ENCODE measurements at places on chromosomes 12 and 14.

- peak; percentile 14 for DNase-seq
These were observed 13.8 kb downstream of the DERA start for GRCh38 chr12:15924956-15925355.

DNA sequence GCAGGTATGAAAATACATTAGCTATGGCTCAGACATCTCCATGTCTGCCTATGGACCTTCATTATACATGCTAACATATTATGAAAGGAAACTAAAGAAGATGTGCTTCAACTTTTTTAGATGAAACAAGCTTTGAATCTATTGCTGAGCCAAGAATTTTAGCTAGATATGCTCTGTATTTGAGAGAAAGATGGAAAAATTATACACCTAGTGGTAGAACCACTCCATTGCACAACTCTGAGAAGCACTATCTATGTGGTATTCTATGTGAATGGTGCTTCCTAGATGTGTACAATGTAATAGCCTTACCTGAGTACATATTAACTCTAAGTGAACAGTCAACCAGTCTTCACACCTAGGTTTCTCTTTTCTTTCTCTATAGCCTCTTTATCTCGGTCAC lies 17.3 kb downstream of the EPYC start:
- no peak for DNase-seq

- no peak for DNase-seq
These were observed 849 bp downstream of the KRT5 start for GRCh38 chr12:52519387-52519703.

DNA sequence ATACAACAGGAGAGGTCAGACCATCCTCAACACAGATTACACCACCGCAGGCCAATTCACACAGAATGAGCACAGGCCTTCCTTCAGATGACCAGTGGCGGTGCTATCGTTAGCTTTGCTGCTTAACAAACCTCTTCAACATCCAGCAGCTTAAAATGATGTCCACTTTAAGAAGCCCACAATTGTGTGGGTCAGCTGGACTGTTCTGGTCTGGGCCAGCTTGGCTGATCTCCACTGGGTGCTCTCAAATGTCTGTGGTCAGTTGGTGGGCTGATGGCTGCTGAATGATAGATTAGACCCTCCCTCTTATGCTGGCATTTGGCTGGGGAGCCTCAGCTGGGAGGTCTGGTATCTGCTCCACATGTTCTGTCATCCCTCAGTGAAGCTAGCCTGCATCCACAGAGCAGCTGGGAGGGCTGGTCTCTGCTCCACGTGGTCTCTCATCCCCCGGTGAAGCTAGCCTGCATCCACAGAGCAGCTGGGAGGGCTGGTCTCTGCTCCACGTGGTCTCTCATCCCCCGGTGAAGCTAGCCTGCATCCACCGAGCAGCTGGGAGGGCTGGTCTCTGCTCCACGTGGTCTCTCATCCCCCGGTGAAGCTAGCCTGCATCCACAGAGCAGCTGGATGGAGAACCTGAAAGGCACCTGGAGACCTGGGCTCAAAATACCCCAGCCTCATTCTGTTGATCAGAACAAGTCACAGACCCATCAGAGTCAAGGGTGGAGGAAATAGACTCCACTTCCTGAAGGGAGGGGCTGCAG lies 203.6 kb upstream of the DIO3 start:
- no peak for DNase-seq

- no peak for DNase-seq
These were observed 12.7 kb upstream of the HDAC7 start for GRCh38 chr12:47832263-47832933.

- peak; percentile 57 for DNase-seq
These were observed 124.9 kb downstream of the DERA start for GRCh38 chr12:16036073-16036472.

DNA sequence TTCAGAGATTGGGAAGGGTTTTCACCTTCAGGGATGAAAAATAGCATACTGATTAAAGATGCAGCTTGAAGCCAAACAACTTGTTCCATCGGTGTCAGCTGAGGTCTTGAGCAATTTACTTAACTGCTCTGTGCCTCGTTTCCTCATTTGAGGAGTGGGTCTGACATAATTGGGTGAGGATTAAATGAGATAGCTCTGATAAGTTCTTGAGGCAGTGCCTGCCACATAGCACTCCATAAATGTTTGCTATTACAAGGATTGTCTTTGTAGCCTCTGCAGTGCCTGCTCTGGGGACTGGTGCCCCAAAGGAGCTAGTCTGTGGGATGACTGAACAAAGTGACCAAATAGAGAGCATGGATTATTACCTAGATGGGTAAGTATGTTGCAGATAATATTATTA lies 50.6 kb downstream of the ATP23 start:
- no peak for DNase-seq

DNA sequence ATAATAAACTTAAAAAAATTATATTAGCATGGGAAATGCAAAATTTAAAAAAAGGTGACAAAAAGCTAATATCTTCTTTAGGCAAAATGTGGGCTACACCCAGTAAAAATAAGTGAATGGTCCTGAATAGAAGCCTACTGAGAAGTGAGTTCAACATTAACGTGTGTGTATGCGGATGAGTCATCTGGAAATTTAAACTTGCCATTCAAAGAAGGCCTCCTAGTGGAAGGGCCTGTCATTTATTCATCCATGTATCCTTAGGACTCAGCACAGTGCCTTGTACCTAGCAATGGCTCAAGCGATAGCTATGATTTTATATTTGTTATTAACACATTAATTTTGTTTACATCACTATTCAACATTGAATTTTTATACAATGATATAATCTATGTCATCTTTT lies 226.2 kb downstream of the NUBPL start:
- no peak for DNase-seq

Data from neural progenitor cell (in vitro differentiated cells).